Vagina (tissue), 2 donors: ENCODE measurements at places on chromosomes 7 and 10. TPM values are rescaled to one million over a fixed set of nuclear protein-coding genes. Genes with fewer than 3 reads are reported as not detected.

DNA sequence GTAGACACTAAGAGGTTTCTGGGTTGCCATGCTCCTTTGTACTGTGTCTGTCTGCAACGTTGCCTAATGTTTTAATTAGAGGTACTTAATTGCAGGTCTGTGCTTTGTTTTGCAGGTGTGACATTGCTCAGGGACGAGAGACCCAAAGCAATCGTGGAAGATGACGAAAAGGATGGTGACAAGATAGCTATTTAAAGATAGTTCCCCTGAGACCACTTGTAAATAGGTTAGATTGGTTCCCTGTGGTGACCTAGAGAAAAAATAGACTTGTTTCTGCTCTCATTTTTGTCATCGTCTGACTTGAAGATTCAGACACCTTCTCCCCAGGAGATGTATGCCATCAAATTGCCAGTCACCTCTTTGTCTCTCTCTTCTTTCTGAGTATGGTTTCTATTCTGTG lies 20.1 kb downstream of the PPP1R17 start:
- H3K36me3 ChIP-seq = no peaks in the 10 kb centered on the region
- H3K27ac ChIP-seq = no peak overlapping the region
- no peak for DNase-seq
- no peaks in the 10 kb centered on the region for H3K4me1 ChIP-seq

GRCh38 chr7:18505870-18506460 lies 10.4 kb downstream of the HDAC9 start:
- H3K27me3 ChIP-seq = no peaks in the 10 kb centered on the region
- no peaks in the 10 kb centered on the region for H3K36me3 ChIP-seq
- no peak overlapping the region for H3K27ac ChIP-seq
- peaks cover 8% of the 10 kb centered on the region for H3K4me1 ChIP-seq

- no peak for DNase-seq
- H3K4me3 ChIP-seq = no peak overlapping the region
- no peaks in the 10 kb centered on the region for H3K27me3 ChIP-seq
- H3K4me1 ChIP-seq = no peaks in the 10 kb centered on the region
Measured at GRCh38 chr10:94320285-94320914, 42.3 kb downstream of the NOC3L start.

- H3K36me3 ChIP-seq = no peaks in the 10 kb centered on the region
- H3K27ac ChIP-seq = no peak overlapping the region
- H3K4me3 ChIP-seq = no peak overlapping the region
- H3K27me3 ChIP-seq = no peaks in the 10 kb centered on the region
Measured at GRCh38 chr10:6592080-6592479, 12.0 kb upstream of the PRKCQ start.

DNA sequence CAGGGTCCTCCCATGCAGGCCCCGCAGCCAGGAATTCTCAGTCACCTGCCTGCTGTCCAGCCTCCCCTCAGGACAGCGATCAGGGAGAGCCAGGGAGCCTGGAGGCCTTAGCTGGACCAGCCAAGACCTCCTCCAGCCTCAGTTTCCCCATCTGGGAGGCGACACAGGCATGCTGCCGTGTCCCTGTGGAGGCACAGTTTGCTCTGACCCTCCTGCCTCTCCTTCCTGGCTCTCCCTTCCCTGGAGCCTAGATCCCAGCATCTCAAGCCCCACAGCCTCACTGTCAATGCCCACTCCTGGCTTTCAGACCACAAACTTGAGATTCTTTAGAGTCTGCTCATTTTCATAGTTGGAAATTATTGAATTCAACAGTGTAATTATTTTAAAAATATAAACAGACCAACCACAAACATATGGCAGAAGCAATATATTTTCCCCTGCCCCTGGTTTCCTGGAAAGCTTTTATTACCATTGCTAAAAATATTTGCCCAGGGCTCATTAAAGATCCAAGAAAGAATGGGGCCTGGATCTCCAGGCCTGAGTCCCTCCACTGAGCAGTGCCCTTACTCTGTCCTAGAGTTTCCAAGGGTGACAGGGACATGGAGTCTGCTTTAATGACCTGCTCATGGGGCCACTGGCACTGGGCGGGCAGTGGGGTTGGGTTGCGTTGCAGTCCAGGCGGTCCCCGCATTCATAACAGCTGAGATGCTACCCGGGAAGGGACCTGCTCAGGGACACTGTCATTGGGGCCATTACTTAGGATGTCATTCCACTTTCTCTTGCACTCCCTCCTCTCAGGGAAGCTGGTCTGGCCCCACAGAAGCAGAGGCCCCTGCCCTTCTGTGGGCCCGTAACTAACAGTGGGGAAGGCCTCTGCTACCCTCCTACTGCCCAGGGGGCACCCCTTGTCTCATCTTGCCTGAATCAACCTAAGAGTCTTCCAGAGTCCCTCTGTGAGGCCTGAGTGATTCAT lies 81.6 kb upstream of the CHST15 start:
- no peak overlapping the region for H3K27ac ChIP-seq
- H3K4me3 ChIP-seq = no peak overlapping the region
- DNase-seq = no peak
- no peaks in the 10 kb centered on the region for H3K27me3 ChIP-seq

DNA sequence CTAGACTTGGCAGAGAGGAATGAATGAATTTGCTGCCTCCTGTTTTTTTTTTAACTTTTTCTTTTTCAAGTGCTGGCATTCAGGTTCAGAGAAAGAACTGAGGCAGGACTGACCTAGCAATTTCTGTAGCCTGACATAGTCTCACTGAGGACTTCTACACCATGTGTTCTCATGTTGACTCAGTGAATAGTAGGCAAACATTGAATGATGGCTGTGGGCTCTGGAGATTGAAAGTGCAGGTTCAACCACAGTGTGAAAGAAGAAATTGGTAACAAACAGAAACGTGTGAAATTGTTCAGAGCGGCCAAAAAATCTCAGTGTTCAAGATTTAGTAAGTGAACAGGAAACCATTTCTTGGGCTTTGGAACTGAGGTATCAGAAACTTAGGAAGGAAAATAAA lies 322.4 kb upstream of the GHITM start:
- H3K4me1 ChIP-seq = no peaks in the 10 kb centered on the region
- DNase-seq = no peak
- H3K4me3 ChIP-seq = no peak overlapping the region
- no peaks in the 10 kb centered on the region for H3K36me3 ChIP-seq

Gene DNAH11
- 1.7 TPM for total RNA-seq

Gene SLC29A3
- 7.6 TPM for total RNA-seq

Gene OGDHL
- total RNA-seq = 3.4 TPM
